ENCODE measurements at places on chromosomes 4 and X.
A peak's percentile ranks its signal among the peaks of the same experiment; 100 is the strongest.

DNA sequence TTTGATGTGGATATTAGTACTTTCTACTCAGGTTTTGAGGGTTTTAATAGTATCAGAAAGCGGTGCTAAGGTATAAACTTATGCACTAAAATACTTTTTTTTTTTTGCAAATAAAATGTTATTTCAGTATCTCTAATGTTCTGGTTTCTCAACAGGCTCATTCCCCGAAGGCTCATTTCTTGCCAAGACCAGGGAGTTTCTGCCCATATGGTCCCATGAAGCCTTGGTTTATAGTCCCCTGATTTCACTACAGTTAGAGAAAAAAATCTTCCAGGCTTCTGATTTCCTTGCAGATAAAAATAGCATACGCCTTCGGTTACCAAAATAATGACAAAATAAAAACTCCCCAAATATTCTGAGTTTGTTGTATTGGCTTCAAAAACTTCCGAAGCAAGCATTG lies 814.2 kb upstream of the PABPC4L start:
- DNase-seq = no peak

DNA sequence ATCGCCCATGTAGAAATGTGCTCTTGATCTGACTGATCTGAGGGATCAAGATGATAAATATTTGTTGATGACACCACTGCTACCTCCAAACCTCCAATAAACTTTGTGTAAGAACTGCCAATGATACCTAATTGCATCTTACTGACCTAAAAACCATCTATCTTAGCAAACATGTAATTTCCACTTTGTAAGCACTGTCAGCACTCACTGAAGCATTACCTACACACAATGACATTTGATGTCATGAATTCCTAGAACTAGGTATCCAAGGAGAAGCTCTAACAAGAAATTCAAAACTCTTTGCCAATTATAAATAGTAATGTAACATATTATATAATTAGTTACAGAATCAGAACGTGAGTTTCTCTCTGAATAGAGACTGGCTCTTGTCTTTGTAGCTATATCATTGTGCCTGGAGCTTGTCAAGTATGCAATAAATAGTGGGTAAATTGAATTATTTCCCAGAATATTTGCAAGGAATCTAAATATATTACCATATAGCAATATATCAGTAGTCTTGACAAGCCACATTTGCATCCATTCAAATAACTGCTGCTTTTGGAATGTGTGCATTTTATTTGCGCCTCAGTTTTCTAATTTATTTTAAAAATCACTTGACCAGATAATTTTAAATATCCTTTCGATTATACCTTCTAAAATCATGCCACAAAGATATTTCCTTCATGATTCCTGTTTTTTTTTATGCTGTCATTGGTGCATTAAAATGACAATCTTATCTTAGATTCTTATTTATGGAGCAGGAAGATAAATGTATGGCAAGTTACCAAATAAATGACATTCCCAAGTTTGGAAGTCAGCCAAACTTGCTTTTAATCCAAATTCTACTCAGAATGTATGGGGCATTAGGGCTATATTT lies 232.3 kb upstream of the NEIL3 start:
- DNase-seq = no peak

GRCh38 chr4:124459941-124460310 lies 252.6 kb downstream of the ANKRD50 start:
- no peak for DNase-seq

DNA sequence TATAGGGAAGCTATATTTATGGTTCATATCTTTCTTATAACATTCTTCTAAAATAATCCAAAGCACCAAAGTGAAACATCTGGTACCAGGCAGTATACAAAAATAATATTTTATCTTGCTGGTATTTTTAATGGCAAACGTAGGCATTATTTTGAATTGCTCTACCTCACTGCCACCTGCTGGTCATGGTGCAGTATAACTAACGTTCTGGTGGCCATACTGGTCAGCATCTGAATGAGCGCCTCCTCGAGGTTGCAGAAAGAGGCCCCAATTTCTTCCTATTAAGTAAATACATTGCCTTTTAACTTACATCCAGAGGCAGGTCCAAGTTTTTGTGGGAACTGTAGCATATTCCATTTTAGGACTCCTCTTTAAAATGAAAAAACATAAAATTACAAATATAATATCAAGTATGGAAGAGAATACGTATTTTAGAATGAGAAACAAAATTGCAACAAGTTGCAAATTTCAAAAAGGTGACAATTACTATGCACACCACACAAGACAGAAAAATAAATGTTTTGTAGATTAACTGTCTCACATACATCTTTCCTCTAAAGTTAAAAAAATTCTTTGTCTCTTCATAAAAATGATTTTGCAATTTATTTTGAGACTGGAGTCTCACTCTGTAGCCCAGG lies 22.9 kb upstream of the CWH43 start:
- peak; percentile 54 for DNase-seq

- peak; percentile 73 for DNase-seq
Observed at GRCh38 chr4:159487284-159487747, 384.4 kb downstream of the RAPGEF2 start.

GRCh38 chr4:106583567-106583966 lies 215.0 kb upstream of the GIMD1 start:
- no peak for DNase-seq

DNA sequence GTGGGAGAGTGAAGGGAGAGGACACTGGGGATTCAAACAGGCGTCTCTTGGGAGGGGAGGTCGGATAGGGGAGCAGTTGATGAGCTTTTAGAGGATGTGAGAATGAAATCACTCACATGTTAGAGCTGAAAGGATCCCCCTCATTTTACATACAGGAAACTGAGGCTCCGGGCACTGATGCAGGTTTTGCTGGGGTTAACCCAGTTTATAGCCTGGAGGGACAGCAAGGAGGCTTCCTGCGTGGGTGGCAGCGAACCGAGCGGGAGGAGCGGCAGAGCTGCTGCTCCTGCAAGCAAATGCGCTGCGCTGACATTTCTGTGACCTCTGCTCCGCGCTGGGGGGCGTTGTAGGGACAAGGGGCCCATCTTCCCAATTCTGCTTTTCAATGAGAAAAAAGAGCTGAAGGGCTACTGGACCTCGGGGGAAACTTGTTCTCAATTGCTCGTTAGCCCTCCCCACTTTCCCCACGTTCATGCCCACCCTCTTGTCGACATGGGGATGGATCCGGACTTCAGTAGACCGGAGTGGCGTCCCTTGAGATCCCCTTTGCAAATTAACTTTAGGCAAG lies 1.2 kb upstream of the NEUROG2 start:
- peak; percentile 26 for DNase-seq

DNA sequence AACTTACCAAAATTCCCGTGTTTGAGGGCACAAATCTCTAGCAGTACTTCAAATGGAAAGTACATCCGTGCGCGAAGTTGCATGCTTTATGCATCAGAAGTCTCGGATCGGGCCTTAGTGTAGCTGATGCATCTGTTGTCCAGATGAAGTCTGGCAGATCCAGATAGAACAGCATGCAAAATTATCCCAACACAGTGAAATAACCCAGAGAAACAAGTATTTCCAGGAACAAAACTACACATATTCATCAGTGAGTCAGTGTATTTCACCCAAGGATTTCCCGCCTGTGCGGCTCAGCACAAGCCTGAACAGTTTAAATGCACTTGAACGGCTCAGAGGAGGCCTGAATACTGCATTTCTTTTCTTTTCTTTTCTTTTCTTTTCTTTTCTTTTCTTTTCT lies 27.4 kb upstream of the CLDN24 start:
- DNase-seq = no peak

DNA sequence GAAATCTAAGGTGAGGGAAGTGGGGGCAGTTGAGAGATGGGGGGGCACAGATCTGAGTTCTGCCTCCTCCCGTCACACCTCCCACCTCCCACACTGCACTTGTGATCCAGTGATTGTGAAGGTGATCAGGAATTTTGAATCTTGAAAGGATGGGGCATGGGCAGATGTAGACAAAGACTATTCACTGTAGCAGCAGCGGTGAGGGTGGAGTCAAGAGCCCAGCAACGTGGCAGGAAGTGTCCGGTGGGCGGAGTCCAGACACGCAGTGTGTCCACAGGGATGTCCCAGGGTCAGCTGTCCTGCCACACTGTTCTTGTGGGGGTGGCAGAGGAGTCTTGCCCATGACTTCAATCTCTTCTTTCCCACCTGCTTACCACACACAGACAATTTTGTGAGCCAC lies 330.5 kb upstream of the GALNT7 start:
- DNase-seq = no peak

DNA sequence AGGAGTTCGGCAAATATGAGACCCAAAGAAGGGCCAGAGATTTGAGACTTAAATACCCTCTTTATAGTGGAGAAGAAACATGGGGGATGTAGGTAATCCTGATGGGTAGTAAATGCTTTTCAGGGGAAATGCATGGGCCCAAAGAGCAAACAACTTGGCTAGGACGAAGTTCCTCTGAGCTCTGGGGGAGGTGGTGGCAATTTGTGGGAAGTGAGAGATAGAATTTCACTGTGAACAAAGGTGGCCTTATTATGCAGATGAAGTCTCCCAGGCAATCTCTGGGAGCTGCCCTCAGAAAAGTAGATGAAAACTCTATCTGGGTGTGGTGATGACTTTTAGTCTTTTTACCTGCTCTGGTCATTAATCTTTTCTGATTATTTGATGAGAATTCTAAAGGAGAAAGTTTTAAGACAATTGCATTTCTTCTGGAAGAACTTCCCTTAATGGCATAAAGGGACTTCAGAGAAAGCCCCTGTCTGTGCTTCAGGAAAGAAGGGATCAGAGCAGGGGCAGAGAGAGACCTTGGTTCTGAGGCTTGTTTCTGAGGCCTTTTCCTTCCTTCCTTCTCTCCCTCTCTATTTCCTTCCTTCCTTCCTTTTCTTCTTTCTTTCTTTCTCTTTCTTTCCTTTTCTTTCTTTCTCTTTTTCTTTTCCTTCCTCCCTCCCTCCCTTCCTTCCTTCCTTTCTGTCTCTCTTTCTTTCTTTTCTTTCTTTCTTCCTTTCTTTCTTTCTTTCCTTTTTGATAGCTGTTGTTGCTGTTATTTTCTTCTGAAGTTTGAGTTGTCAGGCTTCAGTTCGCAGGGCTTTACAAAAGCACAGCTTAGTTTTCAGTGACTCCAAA lies 37.5 kb upstream of the MAOA start:
- DNase-seq = no peak

DNA sequence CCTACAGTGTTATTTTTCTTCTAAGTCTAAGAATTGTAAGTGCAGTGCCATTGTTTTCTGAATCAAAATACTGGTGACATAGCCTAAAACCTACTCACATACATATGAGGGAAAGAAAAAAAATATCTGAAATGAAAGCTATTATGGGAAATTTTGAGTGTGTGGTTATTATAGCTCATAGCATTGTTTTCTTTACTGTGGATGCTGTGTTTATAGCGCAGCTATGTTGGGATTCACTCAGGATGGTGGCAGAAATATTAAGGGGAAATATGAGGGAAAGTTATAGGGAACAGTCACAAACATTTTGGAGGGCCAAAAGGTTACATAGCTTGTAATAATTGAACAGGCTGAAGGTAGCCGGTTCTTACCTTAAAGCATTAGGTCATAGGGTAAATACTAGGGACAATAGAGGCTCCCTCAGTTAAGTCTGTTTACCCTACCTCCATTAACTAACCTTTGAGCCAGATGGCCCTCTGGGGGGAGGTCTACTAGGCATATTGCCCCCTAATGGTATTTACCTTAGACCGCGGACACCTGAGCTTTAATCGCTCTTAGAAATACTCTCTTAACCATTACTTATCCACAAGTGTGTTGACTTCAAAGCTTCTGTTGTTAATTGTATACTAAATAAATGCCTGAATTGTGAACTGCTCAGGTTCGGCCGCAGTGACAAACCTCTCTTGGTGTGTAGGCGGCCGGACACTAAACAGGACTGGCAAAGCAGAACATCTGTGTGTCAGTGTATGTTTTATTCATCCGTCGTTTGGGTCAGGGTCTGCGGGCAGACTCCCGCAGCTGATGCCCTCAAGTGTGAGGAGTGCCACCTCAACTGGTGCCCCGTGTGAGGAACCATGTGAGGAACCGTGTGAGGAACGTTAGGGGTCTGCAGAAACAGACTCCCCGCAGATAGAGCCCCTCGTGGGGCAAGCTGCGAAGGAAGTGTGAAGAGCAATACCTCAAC lies 21.3 kb upstream of the SULT1B1 start:
- DNase-seq = no peak

DNA sequence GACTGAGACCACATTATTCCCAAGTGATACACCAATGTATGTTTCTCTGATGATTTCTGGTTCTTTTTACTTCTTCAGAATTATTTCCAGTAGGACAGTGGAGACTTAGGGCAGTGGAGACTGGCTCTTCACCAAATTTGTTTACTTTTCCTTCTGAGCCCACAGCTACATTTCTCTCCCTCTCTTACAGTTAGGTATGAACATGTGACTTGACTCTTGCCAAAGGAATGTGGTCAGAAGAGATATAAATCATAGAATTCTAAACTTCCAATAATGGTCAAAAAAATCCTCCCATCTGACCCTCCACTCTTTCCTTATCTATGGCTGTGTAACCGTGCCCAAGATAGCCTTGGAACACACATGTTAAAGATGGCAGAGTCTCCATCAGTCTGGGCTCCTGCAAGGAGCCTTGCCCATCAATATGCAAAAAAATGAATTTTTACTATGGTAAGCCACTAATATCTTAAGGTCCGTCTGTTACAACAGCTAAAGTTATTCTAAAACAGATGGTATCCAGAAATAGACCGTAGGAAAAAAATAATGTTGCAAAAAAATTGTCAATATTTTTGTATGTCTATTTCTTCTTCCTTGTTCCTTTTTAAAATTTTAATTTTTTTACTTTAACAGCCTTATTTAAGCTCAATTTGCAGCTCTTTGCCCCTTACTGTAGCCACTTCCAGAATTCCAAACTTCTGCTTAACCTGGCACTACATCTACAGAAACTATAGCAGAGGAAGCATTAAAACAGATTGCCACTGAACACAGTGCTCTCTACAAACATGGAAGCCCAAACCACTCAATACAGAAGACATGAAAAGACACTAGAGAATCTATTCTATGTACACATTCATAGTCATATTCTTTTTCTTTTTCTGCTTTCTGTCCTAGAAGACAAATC lies 260.7 kb downstream of the COL25A1 start:
- no peak for DNase-seq

- no peak for DNase-seq
Observed at GRCh38 chrX:55142919-55143310, 54.1 kb downstream of the PAGE2 start.

DNA sequence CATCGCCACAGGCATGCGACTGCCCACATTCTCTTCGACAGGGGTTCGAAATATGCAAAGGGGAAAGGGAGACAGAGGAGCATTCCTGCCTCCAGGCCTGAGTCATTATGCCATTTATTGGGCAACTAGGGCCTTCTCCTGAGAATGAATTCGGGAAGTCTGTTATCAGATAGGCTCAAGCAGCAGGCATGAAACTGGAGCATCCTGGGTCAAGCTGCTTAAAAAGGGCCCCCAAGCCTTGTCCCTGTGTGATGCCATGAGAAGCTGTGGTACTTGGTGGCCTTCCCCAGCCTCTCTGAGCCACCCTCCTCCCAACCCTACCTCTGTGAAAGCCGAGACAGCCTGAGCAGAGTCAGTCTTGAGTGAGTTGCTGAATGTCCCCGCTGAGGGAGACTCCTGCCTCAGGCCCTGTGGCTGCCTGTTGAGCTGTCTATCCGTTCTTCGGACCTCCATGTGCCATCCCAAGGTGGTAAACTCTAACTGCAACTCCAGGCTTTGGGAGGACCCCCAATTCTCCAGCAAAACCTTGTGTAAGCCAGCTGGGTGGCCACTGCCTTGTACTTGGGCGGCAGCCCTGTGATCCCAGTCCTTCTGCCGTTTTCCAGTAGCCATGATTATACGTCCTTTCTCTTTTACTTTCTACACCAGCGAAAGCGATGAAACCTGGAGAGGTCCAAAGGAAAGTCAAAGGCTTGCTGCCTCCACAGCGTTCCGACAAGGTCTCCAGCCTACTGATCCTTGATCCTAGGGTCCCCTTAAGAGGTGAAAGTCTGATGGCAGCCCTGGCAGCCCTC lies 37.7 kb downstream of the NBDY start:
- DNase-seq = no peak

Data from HEK293T (cell line).